ENCODE measurements at places on chromosomes 11 and 22.

DNA sequence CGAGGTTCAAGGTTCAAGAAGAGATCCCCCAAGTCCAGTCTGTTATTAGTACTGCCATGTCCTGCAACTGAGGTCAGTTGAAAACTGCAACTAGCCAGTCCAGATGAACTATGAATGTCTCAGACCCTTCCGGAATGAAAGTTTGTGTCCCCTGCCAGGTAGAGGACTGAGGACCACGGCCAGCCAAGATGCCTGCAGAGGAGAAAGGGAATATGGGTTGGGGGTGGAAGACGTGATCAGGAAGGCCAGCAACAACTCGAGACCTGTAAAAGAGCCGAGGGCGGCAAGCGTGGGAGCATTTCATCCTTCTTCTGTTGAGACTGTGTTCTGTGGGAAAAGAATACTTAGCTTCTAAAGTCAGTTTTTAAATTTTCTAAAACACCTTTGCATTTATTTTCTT is 572.4 kb upstream of the B3GAT1 start:
- no peak for DNase-seq

DNA sequence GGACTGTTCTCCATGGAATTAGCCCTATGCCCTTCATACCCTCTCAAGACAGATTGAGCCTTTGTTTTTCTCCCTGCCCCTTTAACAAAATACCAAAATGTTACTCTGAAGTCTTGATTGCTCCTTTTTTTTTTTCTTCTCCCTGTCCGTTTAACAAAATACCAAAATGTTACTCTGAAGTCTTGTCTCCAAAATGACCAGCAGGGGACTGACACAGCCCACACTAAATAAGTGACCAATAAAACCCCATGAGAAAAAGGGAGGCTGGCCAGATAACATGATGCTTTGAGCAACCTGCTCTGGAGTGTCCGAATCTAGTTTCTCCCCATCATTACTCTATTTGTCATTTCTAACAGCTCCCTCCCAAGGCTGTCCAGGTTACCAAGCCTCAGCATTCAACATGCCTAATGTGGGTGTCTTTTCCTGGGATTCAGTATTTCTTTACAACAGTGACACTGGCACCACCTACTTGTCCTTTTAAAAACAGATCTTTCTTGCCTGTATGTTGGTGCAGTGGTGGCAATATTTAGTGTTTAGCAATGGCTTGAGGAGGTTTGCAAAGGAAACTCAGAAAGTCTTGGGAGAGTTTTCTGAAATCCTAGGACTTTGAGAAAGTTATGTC is 42.7 kb upstream of the SLC1A2 start:
- DNase-seq: no peak

- DNase-seq: no peak
These were observed 521.6 kb downstream of the BRD1 start for GRCh38 chr22:49305966-49306631.

DNA sequence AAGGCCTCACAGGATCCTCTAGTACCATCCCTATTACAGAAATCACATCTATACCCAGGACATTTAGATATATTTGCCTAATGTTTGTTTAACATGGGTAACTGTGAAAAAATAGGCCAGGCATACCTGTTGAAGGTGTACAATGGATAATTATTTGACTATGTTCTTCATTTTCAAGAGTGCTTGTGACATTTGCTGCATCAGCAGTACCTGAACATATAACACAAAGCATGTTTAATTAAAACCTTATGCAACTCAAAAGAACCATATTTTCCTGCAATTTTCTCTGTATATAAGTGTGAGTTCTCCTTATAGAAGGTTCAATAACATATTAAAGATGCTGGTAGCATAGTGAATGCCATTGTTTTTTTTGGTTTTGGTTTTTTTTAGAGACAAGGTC is 8.5 kb upstream of the CCDC34 start:
- no peak for DNase-seq

DNA sequence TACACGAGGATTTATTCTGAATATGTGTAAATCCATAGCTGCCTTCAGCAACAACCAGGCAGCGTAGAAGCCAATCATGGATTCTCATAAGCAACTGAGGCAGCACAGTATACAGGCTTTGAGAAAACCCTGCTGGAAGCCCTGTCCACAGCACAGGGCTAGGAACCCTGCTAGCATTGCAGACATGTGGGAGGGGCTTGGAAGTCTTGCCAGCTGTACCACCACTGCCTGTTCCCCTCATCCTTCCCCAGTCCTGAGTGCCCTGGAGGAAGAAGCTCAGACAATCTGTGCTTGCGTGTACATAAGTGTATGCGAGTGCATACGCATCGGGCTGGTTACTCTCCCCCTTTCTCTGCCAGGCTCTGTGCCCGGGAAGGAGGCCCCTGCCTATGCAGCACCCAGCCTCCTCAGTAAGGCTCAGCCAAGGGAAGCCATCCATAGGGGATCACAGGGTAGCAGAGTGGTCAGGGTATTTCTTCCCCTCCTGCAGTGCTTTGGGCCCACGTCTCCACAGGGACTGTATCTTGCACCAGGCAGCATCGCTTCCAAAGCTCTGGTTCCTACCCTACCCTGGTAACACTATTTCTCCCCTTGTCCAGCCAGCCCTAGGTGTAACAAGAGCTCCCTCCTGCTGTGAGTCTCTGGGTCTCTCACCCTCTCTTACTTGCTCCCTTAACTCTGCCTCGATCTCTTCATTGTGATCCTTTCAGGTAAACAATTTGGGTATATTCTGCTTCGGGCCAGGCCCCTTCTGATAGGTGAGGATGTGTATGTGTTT is 90.5 kb downstream of the GALNT18 start:
- no peak for DNase-seq

DNA sequence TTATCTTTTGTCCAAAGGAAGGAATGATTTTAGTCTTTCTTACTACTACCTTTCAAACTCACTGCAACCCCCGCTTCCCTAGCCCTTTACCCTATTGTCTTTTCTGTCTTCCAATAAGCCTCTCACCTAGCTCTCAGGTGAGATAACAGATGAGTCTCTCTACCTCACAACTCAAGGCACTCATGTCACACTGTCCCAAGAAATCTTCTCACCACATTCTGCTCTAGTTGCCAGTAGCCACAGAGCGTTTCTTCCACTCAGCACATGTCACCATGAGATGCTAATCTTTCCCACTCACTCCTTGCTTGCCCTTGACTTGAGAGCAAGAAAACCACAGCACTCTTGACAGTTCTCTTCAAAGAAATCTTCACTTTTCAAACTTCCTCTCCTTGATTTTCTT is 32.7 kb upstream of the TMEM41B start:
- no peak for DNase-seq

GRCh38 chr22:44721213-44721612 is 19.2 kb downstream of the PRR5 start:
- DNase-seq: no peak

DNA sequence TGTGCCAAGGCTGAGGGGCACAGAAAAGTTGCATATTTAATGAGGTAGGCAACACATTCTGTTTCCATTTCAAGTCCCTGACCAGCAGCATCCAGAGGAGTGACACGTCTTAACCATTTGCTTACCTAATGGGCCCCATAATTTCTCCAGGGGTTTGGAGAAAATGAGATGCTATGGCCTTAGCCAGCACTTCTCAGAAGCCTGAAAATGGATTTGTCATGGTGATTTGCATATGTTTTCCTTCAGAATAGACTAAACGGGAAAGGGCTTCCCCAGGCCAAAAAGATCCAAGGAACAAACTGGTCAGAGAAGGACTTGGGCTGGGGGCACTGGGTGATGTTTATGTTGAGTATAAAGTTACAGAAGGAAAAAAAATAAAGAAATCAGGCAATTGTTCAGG is 16.7 kb downstream of the CSRP3 start:
- DNase-seq: no peak

- DNase-seq: no peak
These were observed 11.4 kb downstream of the SCARF2 start for GRCh38 chr22:20426259-20426615.

DNA sequence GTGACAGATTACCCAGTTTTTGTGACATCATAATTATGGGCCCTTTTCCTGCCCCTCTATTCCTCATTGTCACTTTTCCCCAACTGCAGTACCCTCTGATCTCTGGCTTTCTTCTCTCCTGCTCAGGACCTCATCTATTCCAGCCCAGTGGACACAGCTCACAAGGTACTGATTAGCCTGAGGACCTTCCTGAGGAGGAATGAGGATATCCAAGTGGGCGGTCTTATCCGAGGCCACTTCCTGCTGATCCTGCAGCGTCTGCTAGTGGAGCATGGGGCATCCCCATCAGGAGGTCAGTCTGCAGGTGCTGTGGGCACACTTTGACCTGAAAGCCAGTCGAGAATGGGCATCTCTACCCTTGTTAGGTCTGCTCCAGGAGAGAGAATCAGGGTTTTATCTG is 24.5 kb upstream of the CCDC134 start:
- DNase-seq: no peak

DNA sequence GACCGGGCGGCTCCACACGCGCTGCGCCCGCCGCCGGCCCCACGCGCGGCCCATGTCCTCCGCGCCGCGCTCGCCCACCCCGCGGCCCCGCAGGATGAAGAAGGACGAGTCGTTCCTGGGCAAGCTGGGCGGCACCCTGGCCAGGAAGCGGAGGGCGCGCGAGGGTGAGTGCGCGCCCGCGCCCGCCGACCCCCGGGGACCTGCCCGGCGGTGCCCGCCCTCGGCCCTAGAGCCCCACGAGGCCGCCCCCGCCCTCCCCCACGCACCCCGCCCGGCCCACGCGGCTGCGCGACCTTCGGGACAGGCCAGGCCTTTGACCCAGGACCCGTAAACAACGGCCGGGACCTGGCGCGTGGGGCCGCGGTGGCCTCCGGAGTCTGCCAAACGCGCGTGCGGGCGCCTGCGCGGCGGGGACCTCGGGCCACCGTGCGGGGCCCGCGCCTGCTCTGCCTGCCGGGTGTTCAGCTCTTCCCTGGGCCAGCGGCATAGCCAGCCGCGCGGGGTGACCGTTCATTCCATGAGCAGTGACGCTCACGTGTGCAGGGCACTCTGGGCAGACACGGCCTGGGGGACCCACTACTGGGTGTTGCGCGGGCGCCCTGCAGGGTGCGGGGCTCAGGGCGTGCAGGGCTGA is at the start of gene PARVB:
PARVB (plus strand) TSS at position 15 of the 634 bp plus-strand sequence; CDS start at position 53, 38 bp downstream.
- no peak for DNase-seq

GRCh38 chr11:108495326-108495725 is 2.9 kb downstream of the POGLUT3 start:
- DNase-seq: no peak

GRCh38 chr22:38276166-38276565 is 3.4 kb upstream of the TMEM184B start:
- DNase-seq: no peak

- DNase-seq: no peak
These were observed 25.5 kb downstream of the MYBPC3 start for GRCh38 chr11:47327025-47327424.

DNA sequence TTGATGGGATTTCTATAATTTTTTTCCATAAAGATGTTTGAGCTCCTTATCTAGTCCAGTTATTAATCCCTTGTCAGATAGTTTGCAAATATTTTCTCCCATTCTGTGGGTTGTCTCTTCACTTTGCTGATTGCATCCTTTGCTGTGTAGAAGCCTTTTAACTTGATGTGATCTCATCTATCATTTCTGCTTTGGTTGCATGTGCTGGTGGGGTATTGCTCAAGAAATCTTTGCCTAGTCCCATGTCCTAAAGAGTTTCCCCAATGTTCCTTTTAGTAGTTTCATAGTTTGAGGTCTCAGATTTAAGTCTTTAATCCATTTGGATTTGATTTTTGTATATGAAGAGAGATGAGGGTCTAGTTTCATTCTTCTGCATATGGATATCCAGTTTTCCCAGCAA is 1.7 kb upstream of the IL2RB start:
- DNase-seq: no peak

DNA sequence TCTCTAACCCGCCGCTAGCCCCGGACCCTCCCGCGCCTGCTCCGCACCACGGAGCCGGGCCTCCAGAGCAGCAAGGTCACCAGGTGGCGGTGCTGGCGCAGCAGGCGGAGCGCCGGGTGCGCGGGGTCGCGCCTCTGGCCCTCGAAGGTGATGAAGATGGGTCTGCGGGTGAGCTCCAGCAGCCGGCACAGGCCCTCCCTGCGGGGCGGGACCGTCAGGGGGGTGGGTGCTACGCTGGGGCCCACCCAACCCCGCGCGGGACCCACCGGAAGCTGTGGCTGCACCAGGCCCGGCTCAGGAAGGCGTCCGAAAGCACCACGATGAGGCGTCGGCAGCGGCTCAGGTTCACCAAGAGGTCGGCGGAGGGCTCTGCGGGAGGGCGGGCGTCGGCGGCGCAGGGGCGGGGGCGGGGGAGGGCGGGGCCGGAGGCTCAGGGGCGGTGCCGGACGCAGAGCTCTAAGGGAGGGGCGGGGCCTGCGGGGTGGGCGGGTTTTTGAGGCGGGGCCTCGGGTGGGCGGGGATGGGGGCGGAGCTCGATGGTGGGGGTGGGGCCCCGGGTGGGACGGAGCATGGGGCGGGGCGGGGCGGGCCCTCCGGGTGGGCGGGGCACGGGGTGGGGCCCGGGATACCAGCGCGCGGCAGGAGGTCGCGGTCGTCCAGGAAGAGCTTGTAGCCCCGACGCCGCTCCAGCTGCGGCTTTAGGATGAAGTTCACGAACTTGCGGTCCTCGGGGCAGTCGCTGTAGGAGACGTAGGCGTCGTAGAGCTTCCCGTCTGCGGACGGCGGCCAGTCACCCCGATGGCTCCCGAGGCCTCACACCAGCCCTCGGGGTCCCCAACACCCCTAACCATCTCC is 7.8 kb downstream of the SIGIRR start:
- DNase-seq: peak; percentile 57

DNA sequence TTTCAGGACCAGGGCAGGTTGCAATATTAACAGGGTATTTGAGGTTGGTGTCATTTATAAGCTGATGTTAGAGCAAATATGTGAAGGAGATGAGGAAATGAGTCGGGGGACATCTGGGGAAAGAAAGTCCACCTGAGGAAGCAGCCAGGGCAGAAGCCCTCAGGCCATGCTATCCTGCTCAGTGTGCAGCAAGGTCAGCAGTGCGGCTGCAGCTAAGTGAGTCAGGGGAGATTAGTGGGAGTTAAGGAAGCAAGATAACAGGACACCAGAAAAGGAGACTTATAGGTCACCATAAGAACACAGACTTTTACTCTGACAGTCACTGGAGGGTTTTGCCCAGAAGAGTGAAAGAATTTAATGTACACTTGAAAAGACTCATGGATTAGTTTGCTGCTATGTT is 468.9 kb downstream of the NTM start:
- no peak for DNase-seq

- DNase-seq: no peak
These were observed 19.6 kb downstream of the CHID1 start for GRCh38 chr11:890794-891540.

GRCh38 chr11:78622666-78623065 is 48.0 kb upstream of the NARS2 start:
- no peak for DNase-seq

- DNase-seq: no peak
These were observed 200.0 kb upstream of the NAV2 start for GRCh38 chr11:19512618-19513017.

- DNase-seq: no peak
These were observed 49.8 kb upstream of the SPATA19 start for GRCh38 chr11:133895061-133895479.

GRCh38 chr11:73386016-73386415 is 9.8 kb downstream of the RELT start:
- no peak for DNase-seq

- DNase-seq: peak; percentile 41
These were observed 9.5 kb downstream of the RBMXL2 start for GRCh38 chr11:7098235-7098832.

Measured in putamen (tissue), 1 donor.